ENCODE measurements at places on chromosomes 2 and 18.

GRCh38 chr2:109582928-109583895 is 30.6 kb downstream of the SEPTIN10 start:
- DNase-seq, result peak; percentile 58

DNA sequence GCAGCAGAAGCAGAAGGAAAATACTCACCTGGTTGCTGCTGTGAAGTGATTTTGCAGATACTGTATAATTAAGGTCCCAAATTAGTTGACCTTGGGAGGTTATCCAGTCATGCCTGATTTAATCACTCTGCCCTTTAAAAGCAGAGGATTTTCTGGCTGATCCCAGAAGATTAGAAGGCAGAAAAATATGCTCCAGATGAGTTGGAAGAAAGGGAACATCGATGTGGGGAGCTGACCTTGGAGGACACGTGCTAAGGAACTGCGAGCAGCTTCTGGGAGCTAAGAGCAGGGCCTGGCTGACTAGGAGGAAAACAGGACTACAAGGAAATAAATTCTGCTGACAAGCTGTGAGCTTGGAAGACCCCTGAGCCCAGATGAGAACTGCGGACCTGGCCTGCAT is 13.3 kb upstream of the DYM start:
- no peak for DNase-seq

- no peak for DNase-seq
These were observed 251.0 kb downstream of the AFF3 start for GRCh38 chr2:99891428-99891780.

GRCh38 chr2:144693179-144693578 is 173.3 kb upstream of the ZEB2 start:
- DNase-seq, result no peak

DNA sequence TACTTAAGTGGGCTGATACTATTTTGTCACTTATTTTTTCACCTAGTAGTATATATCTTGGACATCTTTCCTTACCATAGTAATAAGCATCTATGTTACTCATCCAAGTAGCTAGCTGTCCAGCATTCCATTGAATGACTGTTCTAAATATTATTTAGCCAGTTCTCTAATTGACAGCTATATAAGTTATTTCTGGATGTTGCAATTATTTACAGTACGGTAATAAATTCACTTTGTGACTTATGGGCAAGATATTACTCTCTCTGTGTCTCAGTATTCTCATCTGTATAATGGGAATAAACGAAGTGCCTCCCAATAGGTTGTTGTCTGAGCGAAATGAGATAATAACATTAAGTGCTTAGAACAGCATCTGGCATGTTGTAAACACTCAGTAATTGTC is 46.6 kb upstream of the AGAP1 start:
- DNase-seq, result peak; percentile 67

- peak; percentile 91 for DNase-seq
These were observed 409.0 kb downstream of the LPIN1 start for GRCh38 chr2:12155303-12156051.

DNA sequence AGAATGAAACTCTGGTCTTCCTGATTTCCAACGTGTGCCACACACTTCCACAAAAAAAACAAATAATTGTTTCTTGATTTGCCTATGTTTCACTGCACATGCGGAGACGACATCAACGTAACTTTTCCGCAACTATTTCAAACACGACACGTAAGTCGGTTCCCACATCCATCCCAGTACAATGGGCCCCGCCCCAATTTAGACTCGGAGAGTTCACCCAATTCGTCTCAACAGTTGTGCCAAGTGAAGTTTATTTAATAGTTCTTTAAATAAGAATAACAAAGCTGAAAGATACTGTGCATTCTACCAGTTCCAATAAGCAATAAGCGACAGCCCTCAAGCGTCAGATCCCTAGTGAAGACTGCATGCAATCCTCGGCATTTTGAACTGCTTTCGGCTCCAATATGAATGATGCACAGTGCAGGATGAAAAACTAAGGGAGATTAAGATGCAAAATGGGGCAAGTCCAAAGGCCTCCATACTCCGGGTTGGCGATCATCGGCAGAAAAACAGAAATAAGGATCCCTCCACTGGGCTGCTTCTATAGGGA is 664 bp downstream of the CCT4 start:
- peak; percentile 62 for DNase-seq

- peak; percentile 66 for DNase-seq
These were observed 65.4 kb upstream of the VRK2 start for GRCh38 chr2:57981083-57981768.

DNA sequence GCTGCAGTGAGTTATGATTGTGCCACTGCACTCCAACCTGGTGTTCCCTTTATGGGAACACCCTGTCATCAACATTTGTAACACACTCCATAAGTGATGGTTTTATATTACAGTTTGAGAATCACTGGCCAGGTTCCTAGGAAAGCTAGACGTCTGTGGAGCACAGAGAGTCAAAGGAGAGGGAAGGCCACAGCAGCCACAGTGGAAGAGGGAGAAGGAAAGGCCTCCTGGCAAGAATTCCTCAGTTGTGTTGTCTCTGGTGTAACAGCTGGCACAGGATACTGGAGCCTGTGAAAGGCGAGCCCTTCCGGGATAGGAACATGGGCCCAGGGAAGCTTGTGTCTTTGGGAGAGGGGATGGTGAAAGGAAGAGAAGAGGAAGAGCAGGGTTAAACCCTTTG is 360.5 kb upstream of the PIK3C3 start:
- DNase-seq, result no peak

DNA sequence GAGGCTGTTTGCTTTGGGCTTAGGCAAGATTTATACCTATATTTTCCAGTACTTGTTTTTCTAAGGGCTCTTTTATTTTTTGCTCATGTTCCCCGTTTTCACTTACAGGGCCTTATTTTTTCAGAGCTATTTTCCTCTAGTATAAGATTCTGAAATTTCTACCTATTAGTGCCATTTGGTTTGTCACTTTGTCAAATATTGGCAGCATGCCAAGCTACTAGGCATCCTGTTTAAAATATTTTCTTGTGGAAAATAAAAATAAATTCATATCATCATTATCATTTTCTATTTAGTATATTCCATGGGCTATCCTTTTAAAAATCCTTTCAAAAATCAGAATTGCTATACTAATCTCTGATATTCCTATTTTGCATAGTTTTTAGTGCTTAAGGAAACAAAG is 64.8 kb upstream of the CHST9 start:
- DNase-seq, result no peak

- peak; percentile 54 for DNase-seq
These were observed 61.6 kb downstream of the MFSD6 start for GRCh38 chr2:190469771-190470170.

Data from iris pigment epithelial cell (primary cell).